Activated CD4-positive, alpha-beta T cell treated with anti-CD3 and anti-CD28 coated beads for 36 hours (primary cell): ENCODE measurements at places on chromosomes 5 and 9. TPM values are rescaled to one million over a fixed set of nuclear protein-coding genes. Genes with fewer than 3 reads are reported as not detected.
A peak's percentile ranks its signal among the peaks of the same experiment; 100 is the strongest.

- peaks cover 35% of the 10 kb centered on the region for H3K36me3 ChIP-seq
- DNase-seq = no peak
- H3K4me1 ChIP-seq = peaks cover 56% of the 10 kb centered on the region
- no peaks in the 10 kb centered on the region for H3K27me3 ChIP-seq
- H3K4me3 ChIP-seq = no peak overlapping the region
These were observed 22.7 kb downstream of the CHD1 start for GRCh38 chr5:98905857-98906688.

- H3K4me1 ChIP-seq = no peaks in the 10 kb centered on the region
- no peak overlapping the region for H3K27ac ChIP-seq
- peak; percentile 3 for DNase-seq
- no peaks in the 10 kb centered on the region for H3K27me3 ChIP-seq
- no peak overlapping the region for H3K4me3 ChIP-seq
These were observed 40.8 kb upstream of the ORM1 start for GRCh38 chr9:114282104-114282485.

Gene SLC6A18
- not detected for total RNA-seq

DNA sequence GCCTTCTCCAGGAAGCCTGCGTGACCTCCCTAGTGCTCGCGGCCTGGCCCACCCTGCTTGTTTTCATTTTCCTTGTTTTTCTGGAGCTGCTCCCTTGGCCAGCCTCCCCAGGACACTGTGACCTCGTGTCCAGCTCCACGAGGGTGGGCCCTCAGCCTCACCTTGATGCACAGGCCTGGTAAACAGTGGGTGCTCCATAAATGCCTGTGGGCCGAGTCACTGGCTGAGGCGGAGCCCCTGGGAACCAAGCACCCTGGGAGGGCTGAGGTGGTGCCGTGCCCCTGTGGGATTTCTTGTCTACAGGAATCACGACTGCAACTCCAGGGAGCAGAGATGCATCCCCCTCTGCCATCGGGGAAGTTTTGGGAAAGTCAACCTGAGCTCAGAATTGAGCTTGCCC lies 17.2 kb downstream of the FAM163B start:
- H3K27me3 ChIP-seq = no peaks in the 10 kb centered on the region
- H3K36me3 ChIP-seq = no peaks in the 10 kb centered on the region
- H3K27ac ChIP-seq = no peak overlapping the region

- H3K4me3 ChIP-seq = no peak overlapping the region
- no peaks in the 10 kb centered on the region for H3K4me1 ChIP-seq
- H3K36me3 ChIP-seq = no peaks in the 10 kb centered on the region
- no peak for DNase-seq
- no peak overlapping the region for H3K27ac ChIP-seq
These were observed 313.5 kb downstream of the ICE1 start for GRCh38 chr5:5736007-5736406.

DNA sequence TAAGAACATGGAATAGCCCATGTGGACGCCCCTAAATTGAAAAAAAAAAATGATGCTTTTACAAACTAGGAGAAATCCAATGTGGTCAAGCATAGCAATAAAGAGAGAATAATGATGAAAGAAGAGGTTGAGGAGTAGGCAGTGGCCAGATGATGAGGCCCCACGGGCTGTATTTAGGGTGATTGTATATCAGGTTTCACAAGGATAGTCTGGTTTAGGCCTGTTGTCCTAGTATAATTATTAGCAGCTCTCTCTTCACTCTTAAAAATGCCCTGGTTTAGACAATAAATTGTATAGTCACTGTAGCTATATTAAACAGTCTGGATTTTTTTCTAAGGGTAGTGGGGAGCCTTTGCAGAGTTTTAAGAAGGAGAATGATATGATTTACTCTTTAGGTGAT lies 102.4 kb upstream of the PRRC1 start:
- no peak for DNase-seq
- H3K4me3 ChIP-seq = no peak overlapping the region
- H3K27me3 ChIP-seq = peaks cover 2% of the 10 kb centered on the region
- no peak overlapping the region for H3K27ac ChIP-seq

GRCh38 chr9:120412425-120412951 lies 167.5 kb downstream of the CDK5RAP2 start:
- DNase-seq = no peak
- no peak overlapping the region for H3K4me3 ChIP-seq
- no peaks in the 10 kb centered on the region for H3K4me1 ChIP-seq
- H3K36me3 ChIP-seq = peaks cover 25% of the 10 kb centered on the region
- no peaks in the 10 kb centered on the region for H3K27me3 ChIP-seq
- H3K27ac ChIP-seq = no peak overlapping the region

Gene SUSD3
- total RNA-seq = 51.4 TPM

- DNase-seq = no peak
- H3K4me3 ChIP-seq = no peak overlapping the region
- peaks cover 62% of the 10 kb centered on the region for H3K36me3 ChIP-seq
- peaks cover 12% of the 10 kb centered on the region for H3K4me1 ChIP-seq
- no peak overlapping the region for H3K27ac ChIP-seq
These were observed 44.1 kb downstream of the PJA2 start for GRCh38 chr5:109365653-109366052.

DNA sequence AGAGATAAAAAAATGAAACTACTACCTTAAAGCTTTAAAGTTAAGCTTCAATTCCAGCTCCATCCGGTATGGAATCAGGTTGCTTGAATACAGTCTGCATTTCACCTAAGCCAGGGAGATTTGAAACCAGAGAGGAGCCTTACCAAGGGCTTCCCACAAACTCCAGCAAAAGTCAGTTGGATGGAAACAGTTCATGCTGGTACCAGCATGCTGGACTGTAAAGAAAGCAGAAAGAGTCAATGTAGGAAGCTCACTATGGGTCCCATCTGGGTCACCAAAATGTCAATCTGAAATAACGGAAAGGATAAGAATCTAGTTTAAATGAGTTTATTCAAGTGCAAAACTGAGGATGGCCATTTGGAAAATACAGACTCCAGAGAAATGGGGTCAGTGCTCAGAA lies 65.3 kb downstream of the CDO1 start:
- H3K27ac ChIP-seq = no peak overlapping the region
- no peaks in the 10 kb centered on the region for H3K36me3 ChIP-seq
- DNase-seq = no peak
- H3K4me1 ChIP-seq = peaks cover 3% of the 10 kb centered on the region
- H3K27me3 ChIP-seq = peaks cover 19% of the 10 kb centered on the region

Gene LRRC70
- total RNA-seq = 0.58 TPM
